Spinal cord (tissue), 10 donors: ENCODE measurements at places on chromosomes 7 and 10.

GRCh38 chr7:135333200-135333599 is 99.6 kb downstream of the STRA8 start:
- DNase-seq: no peak

GRCh38 chr7:151048911-151049463 is 656 bp downstream of the ASIC3 start:
- DNase-seq: no peak

GRCh38 chr7:11612737-11613136 is 219.3 kb downstream of the THSD7A start:
- no peak for DNase-seq

DNA sequence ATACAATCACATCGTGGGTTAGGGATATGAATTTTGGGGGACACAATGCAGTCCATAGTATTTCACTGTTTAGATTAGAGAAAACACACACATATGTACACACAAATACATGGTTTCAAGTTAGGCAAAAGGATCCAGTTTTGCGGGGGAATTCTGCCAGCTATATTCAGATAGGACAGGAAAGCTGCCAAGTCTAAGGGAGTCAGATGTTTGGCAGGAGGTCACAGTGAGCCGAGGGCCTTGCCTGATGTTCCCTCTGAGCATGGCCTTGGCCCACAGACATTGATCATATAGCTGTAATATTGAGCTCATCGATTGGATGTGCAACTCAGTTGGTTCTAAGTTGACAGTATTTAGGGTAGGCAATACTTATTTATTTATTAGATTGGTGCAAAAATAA is 122.8 kb downstream of the ADRA2A start:
- no peak for DNase-seq

DNA sequence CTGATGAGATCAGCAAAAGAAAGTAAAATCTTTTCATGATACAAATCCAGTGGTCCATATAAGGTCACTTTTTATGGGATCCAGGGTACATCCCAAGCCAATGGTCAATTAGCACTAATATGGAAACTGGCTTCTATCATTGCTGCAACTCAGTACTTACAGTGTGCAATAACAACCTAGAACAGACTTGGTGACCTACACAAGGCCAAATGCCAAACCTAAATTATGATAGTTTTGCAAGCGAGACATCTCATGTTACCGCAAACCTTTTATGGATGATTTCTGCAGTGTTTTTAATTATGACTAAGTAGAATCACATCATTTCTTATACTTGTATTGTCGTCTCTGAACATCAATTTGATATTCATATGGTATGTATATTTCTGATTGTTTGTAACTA is 583.5 kb upstream of the SEMA3D start:
- no peak for DNase-seq
